ENCODE measurements at places on chromosomes 1 and 21.

DNA sequence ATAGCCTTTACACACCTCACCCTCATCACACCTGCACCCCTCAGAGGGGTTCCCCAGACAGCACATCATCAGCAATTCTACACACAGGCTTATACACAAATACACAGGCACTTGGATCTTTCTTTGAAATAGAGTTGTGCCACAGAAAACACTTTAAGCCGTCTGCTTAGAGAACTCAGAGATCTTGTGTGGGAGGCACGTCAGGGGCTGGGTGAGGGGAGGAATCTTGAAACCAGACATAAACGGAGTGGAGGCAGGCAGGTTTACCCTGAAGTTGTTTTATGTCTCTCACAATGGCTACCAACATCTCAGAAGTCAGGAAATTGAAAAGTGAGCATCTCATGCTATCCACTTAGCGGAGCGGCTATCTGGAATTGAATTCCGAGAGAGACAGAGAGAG lies 151.9 kb upstream of the GJB5 start:
- no peak for DNase-seq

DNA sequence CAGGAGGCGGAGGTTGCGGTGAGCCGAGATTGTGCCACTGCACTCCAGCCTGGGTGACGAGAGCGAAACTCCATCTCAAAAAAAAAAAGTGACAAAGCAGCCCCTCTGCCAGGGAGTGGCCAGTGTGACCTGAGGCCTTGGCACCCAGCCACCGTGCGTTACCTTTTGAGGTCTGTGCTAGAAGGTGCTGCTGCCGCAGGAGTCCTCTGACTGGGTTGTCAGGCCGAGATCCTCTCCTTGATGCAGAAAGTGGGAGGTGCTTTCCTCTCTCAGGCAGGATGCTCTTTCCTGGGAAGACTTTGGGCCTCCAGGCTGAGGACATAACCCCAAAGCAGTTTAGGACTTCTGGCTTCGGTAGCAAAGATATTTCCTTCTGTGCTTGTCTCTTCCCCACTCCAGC lies 280.5 kb upstream of the VAMP3 start:
- DNase-seq: no peak

- no peak for DNase-seq
Observed at GRCh38 chr1:15178571-15179484, 25.3 kb downstream of the TMEM51 start.

GRCh38 chr1:67270541-67270940 lies 37.1 kb upstream of the IL12RB2 start:
- DNase-seq: no peak

DNA sequence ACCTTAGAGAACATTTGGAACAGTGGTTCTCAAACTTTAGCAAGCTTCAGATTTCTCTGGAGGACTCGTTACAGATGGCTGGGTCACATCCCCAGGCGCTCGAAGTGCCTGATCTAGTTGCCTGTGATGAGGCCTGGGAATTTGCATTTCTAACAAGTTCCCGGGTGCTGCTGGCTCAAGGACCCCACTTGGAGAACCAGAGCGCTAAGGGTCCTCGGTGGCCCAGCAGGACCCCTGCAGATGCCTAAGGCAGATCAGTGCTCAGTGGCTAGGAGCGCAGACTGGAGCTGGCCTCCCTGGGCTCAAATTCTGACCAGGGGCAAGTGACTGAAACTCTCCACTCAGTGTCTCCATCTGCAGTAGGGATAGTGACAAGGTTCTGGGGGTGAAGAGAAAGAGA lies 208.2 kb downstream of the DYRK1A start:
- no peak for DNase-seq

DNA sequence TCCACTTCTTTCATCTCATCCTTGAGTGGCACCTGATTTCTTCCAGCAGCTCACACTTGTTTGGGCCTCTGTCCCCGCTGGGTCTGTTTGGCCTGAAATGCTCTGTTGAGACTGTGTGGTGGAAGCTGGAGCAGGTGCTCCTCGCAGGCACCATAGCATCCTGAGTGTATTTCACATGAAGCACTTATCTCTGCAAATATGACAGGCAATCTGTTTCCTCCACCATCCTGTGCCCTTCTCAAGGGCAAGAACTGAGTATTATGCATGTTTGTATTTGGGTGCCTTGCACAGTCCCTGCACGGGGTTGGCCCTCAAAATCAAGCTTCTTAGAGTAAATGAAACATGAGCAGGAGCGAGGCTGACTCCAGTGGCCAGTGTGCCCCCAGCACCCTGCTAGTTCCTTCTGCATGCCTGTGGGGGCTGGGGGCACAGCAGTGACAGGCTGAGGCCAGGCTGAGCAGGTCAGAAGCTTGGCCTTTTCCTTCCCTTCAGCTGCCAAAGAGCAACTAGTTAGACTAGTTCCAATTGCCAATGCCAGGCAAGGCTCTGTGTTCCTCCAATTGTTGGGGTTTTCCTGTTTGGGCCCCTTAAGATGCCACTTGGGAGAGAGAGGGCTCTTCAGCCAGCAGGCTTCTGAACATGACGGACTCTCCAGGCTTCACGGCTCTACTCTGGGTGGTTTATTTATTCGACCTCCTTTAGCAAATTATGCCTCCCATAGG lies 129.6 kb upstream of the ATP1A1 start:
- no peak for DNase-seq

DNA sequence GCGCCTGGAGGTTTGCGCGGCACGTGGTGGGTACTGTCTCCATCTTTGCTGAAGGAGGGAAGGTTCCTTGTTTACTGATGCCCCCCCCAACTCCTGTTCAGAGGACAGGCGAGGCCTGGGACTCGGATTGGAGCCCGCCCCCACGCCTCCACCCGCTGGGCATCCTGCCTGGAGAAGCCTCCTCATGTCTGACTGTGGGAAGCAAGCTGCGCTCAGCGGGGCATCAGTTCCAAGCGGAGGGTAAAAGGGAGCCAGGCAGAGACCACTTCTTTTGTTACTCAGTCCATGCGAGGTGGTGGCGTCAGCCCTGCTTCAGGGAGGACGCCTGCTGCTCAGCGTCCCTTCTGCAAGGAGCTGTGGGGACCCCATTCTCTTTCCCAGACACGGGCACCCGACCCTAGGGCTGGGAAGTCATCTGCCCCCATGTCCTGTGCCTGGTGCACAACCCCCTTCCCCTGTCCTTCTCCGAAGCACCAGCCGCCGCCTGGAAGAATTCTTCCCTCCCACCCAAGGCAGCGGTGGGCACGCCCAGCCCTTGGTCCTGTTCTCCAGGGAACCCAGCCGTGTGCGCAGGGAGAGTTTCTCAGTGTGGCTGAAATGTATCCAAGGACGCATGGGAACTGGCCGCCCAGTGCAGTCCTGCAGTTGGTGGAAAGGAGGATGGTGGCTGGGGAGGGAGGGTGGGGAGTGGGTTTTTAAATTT lies 414.0 kb downstream of the CAMTA1 start:
- peak; percentile 47 for DNase-seq

DNA sequence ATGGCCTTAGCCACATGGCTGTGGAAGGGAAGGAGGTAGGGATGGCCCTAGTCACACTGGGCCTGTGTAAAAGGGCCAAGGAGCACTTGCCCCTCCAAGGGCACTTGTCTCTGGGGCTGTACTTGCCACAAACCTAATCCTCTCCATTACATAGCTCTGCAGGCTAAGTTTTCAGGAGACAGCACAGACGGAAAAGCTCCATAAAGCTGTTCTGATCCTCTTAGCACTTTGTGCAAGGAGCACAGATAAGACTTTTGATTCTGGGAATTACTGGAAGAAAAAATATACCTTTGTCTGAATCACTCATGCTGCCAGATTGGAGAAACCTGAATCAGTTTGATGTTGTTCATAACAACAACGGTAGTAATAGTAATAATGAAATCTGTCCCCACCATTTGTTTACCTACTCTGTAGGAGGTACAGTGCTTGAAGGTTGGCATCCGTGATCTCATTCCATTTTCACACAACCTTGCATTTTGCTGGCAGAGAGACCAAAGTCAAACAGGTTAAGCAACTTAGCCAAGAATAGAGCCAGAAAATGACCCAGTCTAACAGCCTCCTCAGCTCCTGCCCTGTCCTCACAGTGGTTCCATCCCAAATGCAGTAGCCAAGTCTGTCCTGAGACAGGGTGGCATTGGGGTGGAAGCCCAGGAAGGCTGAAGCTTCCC lies 207.1 kb downstream of the ROR1 start:
- no peak for DNase-seq

DNA sequence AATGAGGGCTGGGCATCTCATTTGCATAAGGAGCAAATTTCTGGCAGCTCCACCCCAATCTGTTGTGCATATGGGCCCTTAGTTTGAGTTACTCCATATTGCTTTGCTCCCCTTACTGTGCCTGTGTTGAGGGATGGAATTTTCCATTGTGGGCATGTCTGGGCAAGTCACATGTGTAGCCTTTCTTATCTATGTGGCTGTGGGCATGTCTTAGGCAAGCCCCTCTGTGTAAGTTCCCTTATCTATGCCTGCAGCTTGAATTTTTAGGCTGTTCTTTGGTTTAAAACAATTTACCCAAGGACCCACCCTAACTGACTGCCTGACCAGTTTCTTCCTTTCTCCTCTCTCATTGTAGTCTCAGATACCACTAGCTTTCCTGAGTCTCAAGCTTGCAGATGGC lies 405.7 kb upstream of the NCAM2 start:
- no peak for DNase-seq

- no peak for DNase-seq
Observed at GRCh38 chr1:246083416-246083815, 423.7 kb downstream of the SMYD3 start.

- no peak for DNase-seq
Observed at GRCh38 chr1:6473974-6474814, 8.2 kb upstream of the TNFRSF25 start.

- DNase-seq: no peak
Observed at GRCh38 chr1:38925391-38925790, 16.2 kb downstream of the RHBDL2 start.

GRCh38 chr1:58670181-58670580 lies 29.7 kb downstream of the MYSM1 start:
- DNase-seq: no peak

DNA sequence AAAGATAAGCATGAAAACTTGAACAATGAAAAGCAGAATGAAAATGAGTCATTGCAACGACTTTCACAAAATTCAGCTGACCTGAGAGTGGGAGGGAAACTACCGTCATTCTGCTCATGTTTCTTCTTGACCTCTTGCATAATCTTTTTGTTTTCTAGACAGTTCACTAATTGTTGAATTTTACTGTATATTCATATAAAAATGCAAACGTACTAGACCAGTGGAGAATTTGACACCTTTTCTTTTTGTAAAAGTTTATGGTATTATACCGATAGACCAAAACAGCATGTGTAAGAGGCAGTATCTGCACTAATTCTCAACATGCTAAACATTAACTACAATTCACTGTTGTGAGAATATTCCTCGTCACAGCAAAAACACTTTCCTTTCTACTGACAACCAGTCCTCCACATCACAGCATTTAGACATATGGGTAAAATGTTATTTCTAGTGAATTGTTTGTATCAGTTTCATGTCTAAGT lies 137.8 kb downstream of the GREM2 start:
- DNase-seq: no peak

DNA sequence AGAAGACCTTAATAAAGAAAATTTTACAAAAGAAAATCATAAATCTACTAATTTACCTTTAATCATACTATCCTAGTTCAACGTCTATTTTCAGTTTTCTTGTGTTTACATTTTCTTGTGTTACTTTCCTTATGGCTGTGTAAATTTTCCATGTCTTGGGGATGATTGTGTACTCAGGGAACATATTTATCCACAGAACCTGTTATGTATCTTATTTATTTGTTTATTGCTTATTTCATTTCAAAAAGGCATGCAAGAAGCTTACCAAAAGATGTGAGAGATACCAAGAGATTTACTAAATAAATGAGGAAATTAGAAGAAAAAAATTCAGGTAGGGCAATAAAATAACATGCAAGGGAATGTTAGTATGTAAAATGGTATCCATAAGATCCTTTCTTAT lies 22.8 kb downstream of the PBX1 start:
- DNase-seq: no peak

- DNase-seq: no peak
Observed at GRCh38 chr1:155277902-155278688, 832 bp downstream of the HCN3 start.

DNA sequence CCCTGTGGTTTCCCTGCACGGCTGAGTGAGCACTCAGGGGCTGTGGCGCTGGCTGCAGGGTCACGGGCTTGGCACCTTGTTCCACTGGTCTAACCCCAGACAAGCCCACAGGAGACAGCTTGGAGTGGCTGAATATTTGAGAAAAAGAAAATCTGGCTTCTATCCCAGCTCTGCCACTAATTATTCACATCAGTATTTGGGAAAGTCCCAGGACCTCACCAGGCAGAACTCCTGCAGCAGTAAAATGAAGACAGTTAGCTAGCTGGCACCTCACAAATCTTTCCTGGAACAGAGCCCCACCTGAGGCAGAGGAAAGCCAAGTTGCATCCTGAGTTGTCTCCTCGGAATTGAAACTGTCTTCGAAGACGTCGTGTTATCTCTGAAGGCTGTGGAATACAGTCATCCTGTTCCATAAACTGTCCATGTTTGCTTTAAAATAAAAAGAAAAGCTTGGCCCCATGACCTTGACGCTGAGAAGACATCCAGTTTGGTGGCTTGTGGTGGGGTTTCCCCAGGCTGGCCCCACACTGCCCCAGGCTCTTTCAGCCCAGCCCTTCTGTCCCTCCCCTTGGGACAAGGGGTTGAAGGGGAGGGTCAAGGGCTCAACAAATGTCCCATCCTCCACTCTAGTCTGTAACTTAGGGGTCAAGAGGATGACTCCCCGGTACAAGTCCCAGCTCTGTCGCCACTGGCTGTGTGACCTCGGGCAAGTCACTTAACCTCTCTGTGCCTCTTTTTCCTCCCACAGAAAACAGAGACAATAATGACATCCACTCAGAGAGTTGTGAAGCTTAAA lies 93.8 kb upstream of the TMPRSS2 start:
- DNase-seq: no peak

GRCh38 chr1:193540511-193540910 lies 354.1 kb upstream of the B3GALT2 start:
- DNase-seq: no peak

DNA sequence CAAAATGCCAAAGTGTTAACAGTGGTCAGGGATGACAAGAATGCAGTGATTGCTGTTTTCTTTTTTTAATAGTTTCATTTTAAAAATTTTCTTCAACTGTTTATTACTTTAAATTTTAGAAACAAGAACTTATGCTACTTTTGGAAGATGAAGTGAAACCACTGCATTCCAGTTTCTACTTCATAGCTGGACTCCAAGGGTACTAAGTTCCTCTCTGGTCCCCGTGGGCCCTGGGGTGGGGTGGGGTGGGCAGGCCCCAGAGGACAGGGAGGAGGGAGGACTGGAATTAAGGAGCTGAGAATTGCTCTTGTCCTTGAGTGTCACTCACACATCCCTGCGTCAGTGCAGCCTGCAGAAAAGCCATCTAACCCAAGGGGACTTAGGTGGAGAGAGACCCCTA lies 97.3 kb downstream of the RAVER2 start:
- no peak for DNase-seq

GRCh38 chr1:153679337-153680119 lies 1.0 kb downstream of the NPR1 start:
- no peak for DNase-seq

- peak; percentile 70 for DNase-seq
Observed at GRCh38 chr1:167617153-167618147, 12.6 kb upstream of the RCSD1 start.

- no peak for DNase-seq
Observed at GRCh38 chr1:64882574-64883255, 83.6 kb downstream of the JAK1 start.

- no peak for DNase-seq
Observed at GRCh38 chr21:42214921-42215320, 4.0 kb upstream of the ABCG1 start.

GRCh38 chr1:243806310-243806709 lies 43.7 kb downstream of the AKT3 start:
- DNase-seq: no peak

- no peak for DNase-seq
Observed at GRCh38 chr1:23556635-23557470, 2.4 kb downstream of the ID3 start.
